NCI-H69 (cell line): ENCODE measurements at places on chromosomes 2 and 18.
A peak's percentile ranks its signal among the peaks of the same experiment; 100 is the strongest.

GRCh38 chr18:69580107-69580506, 179.4 kb downstream of the DOK6 start:
- no peak for DNase-seq

- no peak for DNase-seq
These were observed 104.4 kb upstream of the SMAD7 start for GRCh38 chr18:49055196-49055595.

DNA sequence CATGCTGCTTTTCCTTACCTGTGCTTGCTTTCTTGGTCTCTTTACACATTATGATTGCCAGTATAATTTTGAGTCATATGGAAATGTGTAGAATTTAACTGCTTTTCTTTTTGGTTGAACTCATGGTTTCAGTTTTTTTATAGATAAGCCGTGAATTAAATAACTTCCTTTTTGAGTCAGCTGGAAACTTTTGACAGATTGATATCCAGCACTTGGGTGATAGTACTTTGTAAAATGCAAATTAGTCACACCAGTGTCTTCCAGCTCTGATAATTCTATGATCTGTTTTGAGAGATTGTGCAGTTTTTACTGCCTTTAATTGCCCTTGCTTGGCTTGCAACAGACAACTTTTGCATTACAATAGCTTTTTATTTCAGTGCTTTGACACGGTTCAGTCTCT, 86.4 kb downstream of the NCOA1 start:
- no peak for DNase-seq

- DNase-seq = no peak
These were observed 36.2 kb upstream of the YES1 start for GRCh38 chr18:848062-848861.

DNA sequence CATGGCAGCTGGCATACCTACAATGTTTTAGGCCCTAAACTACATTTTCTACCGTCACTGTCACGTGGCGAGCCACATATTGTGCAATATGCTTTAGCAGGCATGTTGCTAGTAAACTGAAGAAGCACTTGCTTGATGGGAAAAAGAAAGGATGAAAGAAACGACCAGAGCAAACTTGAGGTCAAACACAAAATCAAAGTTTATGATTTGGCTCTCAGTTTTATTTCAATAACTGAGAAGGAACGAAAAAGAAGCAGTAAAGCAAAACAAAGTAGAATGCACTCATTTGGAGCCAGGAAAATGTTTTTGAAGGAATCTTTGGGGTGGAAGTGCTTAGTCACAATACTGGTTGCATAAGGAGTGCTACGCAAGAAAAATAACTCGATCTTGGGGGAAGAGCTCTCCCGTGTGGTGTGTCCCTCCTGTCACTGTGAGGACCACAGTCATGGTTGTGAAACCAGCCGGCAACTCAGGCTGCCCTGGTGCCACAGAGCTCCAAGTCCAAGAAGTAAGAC, 349.8 kb downstream of the RBM43 start:
- no peak for DNase-seq

GRCh38 chr18:34710934-34711333, 836 bp downstream of the DTNA start:
- DNase-seq = peak; percentile 96

DNA sequence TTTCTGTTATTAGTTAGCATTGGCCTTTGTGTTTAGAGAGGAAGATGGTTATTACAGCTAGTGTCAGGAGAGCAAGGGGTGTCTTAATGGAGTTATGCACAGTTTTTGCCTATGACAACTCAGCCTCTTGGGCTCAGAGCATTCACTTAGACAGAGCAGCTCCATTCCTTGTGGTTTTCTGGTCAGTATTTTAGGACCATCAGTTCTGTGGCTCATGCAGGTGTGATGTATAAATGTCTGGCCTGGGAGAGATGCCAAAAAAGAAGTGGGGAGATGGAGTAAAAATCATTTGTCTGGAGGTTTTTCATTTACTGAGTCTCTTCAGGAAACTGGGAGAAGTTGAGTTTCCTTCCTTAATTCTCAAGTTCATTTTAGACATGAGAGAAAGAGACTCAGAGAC, 79.7 kb downstream of the PRKCE start:
- DNase-seq = no peak

DNA sequence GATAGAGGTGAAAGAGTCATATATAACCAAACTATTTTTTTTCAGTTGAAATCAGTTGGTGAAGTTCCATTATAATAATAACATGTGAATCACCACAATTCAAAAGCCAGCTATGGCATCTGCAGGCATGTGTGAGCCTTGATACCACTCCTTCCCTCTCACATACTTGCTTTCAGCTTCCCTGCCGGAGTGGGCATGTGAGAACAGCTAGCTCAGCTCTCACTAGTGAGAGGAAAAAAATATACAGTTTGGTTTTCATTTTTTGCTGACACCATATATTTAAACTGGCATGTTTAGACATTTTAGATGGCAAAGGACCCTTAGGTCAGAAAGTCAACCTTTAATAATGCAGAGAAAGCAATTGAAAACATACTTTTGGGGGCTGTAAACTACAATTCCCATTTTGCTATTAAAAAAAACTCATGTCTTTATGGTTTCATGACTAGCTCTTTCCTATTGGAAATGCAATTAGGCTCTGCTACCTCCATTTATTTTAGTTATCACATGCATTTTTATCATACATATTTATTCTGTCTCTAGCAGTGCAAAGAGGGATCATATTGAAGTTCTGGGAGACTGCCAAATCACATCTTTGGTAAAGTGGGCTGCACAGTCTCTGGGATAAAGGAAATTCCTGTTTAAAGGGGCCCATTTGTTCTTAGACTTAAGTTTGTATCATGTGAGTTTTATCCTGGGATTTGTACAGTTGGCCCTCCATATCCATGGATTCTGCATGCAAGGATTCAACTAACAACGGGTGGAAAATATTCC, 33.2 kb upstream of the SLC40A1 start:
- DNase-seq = no peak
